ENCODE measurements at places on chromosomes 4 and X.

DNA sequence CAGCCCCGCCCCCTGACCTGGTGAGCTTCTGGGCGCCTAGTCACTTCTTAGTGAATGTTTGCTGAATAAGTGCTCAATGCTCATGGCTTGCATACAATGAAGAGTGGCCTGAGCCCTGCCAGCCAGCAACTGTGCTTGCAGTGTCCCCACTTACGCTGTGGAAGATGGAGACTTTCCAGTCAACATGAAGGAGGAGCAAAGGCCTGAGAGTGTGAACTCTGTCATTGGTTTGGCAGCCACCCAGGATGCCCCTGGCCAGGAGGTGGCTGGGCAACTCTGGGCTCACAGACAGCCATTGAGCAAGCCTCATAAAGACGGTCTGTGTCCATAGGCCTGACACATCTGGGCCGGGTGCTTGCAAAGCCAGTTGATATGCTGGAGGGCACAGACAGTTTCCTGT, 72.1 kb upstream of the MAMLD1 start:
- DNase-seq: no peak

DNA sequence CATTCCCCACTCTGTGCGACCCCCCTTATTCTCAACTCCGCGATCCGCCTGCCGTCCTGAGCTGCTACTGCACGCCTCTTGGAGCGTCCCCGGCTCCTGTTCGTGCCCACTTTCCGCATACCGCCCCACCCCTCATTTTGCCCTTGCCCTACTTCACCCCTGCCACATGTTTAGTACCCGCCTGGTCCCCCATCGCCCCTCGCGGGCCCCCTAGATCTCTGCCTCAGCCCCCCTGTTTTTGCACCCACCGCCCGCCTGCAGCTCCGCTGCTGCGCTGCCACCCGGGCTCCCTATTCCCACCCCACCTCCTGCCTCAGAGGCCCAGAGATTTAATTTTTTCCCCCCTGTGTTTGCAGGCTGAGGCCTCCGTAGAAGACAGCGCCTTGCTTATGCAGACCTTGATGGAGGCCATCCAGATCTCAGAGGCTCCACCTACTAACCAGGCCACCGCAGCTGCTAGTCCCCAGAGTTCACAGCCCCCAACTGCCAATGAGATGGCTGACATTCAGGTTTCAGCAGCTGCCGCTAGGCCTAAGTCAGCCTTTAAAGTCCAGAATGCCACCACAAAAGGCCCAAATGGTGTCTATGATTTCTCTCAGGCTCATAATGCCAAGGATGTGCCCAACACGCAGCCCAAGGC, 1.4 kb downstream of the MAGED1 start:
- no peak for DNase-seq

GRCh38 chr4:8844976-8845690, 26.5 kb downstream of the HMX1 start:
- DNase-seq: no peak

DNA sequence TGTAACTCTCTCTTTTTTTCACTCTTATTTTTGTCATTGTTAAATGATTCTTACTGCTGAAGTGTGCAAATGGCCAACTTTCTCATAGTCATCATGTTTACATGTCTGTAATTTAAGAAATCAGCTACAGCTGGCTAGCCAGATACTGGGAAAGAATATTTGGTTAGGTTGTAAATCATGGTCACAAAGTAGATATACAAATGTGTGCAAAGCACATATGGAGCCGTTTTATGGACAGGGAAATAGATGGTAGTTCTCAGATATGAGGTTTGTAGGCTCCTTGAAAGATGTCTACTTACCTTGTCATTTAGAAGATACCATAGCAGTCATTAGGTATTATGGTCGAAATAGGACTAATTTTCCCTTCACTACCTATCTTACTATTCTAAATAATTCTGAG, 430.4 kb downstream of the ADGRL3 start:
- DNase-seq: no peak

DNA sequence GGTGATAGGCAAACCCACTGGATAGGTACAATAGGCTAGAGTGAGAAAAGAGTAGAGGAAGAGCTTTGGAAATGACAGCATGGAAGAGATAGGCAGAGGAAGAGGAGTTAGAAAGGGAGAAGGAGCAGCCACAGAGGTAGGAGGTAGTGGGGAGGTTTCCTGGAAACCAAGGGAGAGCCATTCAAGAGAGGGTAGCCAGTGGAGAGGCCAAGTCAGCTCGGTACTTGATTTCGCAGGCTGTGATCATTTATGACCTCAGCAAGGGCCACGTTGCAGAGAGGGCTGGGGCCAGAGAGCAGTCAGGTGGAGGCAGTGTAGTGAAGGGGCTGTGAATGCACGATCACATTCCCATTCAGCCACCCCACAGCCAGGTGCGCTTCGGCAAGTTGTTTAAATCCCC, 76.0 kb downstream of the TMEM131L start:
- no peak for DNase-seq

DNA sequence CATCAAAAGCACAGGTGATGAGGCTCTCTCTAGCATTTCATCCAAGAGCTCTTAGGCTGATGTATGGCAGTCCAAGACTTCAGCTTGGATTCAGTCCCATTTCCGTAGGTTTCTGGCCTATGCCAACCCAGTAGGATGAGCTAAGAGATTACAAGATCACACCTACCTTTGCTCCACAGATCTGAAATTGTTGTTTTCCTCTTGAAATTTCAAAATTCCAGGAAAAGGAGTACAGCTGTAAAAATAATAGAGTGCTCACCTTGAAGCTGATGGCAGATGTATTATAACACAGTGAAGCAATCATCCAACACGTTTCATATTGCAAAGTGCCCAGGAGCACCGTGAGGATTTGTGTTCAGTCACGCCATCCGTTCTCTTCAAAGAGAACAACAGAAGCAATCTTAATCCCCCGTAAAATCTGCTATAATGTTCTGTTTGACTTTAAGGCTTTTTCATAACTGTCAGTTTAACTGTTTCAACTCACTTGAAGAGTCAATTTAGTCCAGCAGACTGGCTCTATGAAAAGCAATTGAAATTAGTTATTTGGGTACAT, 137.5 kb downstream of the CPE start:
- DNase-seq: no peak

DNA sequence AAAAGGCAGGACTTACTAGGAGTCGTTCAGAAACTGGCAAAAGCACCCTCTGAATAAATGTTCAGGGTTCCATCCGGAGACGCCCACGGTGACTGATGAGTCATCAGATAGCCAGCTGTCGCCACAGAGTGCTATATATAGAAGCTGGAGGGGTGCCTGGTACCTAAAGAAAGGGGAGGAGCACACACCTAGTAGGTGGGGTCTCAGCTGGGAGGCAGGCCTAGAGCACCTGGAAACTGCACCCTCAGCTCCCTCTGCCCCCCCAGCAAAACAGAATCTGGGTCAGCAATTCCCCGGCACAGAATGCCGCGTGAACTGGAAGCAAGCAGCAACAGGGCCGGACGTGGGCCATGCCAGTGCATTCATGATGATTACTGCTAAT, 242.0 kb downstream of the BCOR start:
- peak; percentile 49 for DNase-seq

DNA sequence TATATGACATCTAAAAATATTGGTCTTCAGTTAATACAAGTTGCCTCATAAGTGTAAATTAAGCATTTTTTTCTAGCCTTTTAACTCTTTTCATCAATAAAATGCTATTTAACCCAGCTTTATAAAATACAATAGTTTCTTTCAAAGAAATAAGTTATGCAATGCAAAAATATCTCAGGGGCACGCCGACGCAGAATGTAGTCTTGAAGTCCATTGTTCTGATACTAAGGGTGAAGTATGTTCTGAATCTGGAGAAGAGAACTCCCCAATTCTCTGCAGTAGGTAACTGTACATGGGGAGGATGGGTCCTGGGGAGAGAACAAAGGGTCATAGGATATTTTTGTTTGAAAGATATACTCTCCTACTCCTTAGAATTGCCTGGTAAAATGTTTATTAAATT, 256.6 kb upstream of the NDST4 start:
- DNase-seq: no peak

- no peak for DNase-seq
These were observed 31.0 kb upstream of the SLC34A2 start for GRCh38 chr4:25624616-25625015.

DNA sequence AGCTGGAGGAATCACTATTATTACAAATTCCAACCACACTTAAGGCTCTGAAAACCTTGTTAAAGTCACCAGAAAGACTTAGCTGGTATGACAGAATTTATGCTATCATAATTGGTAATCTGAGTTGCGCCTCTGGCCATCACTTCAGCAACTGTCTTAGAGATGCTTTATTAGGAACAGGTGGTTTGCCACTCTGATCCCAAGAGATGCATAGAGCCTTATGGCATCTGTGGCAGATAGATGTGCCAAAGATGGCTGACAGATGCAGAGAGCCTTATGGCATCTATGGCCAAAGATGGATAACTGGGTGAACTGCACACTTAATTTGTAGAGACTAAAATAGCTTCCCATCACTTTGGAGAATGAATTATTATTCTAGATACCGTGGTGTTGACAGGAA, 32.3 kb upstream of the PLAC8 start:
- DNase-seq: no peak

Measured in inflammatory macrophage treated with lipopolysaccharide for 1 hour (primary cell).